GM03348 (cell line): ENCODE measurements at places on chromosomes 3 and 15.

DNA sequence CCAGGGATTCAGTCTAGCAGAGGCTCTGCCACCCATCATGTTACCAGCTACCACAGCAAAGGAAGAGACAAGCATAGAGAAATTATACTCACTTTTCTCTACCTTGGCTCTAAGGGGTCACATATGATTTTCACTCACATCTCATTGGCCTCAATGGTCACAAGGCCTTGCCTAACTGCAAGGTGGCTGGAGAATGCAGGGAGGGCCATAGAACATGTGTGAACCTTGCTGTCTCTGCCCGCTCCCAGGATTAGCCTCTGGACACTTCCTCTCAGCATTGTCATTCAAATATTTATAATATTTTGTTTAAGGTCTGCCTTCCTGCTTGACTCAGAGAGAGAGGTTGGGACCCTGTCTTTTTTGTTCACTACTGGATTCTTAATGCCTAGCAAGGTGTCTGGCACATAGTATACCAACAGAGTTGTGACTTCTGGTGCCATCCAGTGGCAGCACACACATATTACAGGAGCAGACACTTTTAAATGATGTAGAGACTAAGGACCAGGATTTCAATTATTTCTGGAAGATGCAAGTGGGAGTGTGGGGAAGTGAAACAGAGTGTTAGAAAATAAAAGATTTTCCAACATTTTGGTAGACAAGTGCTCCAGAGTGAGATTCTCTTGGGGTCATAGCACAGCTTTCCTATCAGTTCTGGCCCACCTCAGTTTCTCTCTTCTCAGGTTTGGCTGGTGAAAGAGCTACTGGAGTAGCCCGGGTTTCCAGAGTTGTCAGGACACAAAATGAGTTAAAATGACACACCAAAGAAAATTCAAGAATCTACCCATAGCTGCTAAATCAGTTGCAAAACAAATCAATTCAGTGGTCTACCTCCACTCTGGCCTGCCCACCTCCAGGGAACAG is 119.0 kb upstream of the RASGRP1 start:
- DNase-seq: peak; percentile 66

DNA sequence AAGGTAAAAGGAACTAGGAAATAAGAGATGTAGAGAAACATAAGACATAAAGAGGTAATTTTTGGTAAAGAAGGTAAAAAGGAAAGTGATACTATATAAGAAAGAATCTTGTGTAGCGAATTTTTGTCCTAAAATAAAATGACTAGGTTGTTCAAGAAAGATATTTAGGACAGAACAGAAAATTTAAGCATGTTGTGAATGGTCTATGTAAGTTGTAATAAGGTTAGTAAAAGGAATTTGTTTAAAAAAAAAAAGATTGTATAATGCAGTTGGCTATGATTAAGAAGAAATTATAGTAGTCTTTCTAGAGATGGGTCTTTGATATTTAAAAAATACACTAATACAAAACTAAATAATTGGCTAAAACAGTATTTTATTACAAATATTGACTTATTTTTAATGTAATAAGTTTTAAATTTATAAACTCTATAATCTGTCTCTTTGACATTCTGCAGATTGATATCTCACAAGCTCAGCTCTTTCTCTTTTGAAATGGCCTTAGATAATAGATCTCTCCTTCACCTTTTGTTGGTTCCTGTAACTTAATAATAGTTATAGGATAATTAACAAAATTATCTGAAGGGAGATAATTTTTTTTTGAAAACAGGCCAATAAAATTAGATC is 3.7 kb upstream of the SLC41A3 start:
- no peak for DNase-seq

- DNase-seq: no peak
These were observed 586.6 kb downstream of the TAFA4 start for GRCh38 chr3:68345781-68346180.

GRCh38 chr3:114380233-114380651 is 86.4 kb downstream of the TIGIT start:
- peak; percentile 84 for DNase-seq

GRCh38 chr3:46695962-46696894 is 2.7 kb upstream of the ALS2CL start:
- peak; percentile 52 for DNase-seq

DNA sequence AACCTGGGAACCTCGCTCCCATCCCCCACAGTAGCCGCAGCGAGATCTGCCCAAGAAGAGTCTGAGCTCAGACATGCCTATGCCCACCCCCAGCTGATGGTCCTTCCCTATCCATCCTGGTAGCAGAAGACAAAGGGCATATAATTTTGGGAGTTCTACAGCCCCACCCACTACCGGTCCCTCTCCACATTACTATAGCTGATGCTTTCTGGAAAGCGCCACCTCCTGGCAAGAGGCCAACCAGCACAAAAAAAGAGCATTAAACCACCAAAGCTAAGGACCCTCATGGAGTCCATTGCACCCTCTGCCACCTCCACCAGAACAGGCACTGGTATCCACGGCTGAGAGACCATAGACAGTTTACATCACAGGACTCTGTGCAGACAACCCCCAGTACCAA is 168.4 kb downstream of the MEGF11 start:
- no peak for DNase-seq

GRCh38 chr3:41710646-41711388 is 251.1 kb downstream of the ULK4 start:
- peak; percentile 82 for DNase-seq

GRCh38 chr3:147737376-147737775 is 328.2 kb downstream of the ZIC1 start:
- no peak for DNase-seq

DNA sequence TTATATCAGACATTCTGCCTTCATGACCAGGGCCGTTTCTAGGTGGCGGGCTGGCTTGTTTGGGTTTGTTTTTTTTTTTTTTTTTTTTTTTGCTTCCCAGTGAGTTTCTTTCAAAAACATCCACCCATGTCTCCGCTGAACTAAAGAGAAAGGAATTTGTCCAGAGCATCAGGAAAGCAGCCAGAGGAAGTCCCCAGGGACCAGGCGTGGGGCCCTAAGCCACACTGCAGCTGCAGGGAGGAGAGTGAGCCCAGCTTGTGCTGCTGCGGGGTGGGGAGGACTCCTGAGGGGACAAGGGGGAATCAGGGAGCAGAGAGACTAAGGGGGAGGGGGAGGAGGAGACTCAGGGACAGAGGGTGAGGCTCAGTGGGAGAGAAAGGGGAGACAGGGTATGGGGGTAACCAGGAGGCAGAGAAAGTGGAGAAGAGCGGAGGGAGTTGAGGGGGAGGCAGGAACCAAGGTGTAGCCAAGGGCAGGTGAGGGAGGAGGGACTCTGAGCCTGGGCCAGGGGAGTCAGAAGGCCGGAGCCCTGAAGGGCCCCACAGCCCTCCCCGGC is 49.5 kb downstream of the CYP11A1 start:
- peak; percentile 93 for DNase-seq

GRCh38 chr3:31226346-31226745 is 306.4 kb upstream of the STT3B start:
- no peak for DNase-seq

- DNase-seq: no peak
These were observed 26.4 kb downstream of the PEAK1 start for GRCh38 chr15:77393471-77393840.

DNA sequence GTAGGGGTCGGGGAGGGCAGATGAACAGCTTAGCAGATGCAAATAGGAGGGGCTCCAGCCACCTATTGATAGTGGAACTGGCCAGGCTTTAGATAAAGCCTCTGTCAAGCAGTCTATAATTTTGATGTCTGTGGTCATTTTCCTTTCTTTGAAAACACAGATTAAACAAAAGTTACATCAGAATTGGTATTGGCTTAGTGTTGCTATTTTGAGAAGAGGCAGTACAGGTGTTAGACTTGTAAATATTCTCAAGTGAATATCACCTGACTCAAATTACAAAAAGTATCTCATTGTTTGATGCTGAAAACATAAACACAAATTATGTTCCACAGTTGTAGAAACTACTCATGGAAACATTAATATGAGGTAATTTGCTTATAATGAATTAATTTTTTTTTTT is 18.1 kb downstream of the GHRL start:
- no peak for DNase-seq

- DNase-seq: no peak
These were observed 11.9 kb downstream of the CX3CR1 start for GRCh38 chr3:39267631-39268548.

DNA sequence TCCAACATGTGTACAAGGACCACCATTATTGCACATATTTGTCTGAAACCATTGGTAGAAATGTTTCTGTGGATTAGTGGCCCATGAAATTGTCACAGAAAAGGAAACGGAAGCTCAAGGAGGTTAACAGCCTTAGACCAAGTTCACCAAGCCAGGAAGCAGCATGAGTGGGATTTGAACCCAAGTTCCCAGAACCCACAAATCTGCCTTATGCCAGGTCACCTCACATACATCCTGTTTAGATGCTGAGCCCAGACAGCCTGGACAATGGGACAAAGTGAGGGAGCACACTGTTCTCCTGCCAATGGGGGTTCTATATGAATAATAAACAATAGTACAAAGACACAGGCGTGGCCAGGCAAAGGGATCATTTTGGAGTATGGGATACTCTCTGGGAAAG is 59.6 kb upstream of the CA12 start:
- DNase-seq: no peak

DNA sequence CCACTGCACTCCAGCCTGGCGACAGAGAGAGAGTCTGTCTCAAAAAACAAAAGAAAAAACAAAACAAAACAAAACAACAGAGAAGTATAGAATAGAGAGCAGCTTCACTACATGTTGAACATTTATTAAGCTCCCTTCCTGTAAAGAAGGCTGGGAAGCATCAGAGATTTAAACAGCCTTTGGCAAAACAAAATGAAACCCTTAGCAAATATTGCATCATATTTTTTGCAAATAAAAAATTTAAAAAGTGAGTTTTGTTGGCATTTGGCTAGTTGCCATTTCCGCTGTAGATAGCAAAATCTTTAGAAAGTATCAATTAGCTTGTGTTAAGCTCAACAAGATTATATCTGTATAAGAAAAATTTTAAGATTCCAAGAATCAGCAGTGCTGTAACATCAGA is 151.2 kb downstream of the SERPINI1 start:
- DNase-seq: no peak

DNA sequence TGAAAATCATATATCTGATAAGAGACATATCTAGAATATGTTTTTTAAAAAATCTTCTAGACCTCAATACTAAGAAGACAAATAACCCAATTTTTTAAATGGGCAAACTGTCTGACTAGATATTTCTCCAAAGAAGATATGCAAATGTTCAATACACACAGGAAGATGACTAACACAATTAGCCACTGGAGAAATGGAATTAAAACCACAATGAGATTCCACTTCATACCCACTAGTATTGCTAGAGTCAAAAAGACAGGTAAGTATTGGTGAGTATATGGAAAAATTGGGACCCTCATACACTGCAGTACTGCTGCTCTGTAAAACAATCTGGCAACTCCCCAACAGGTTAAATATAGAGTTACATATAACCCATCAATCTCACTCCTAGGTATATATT is 33.1 kb upstream of the TOPAZ1 start:
- DNase-seq: no peak

GRCh38 chr3:64815195-64815631 is 127.4 kb upstream of the ADAMTS9 start:
- peak; percentile 33 for DNase-seq

- peak; percentile 34 for DNase-seq
These were observed 319 bp downstream of the LNP1 start for GRCh38 chr3:100401674-100402041.

DNA sequence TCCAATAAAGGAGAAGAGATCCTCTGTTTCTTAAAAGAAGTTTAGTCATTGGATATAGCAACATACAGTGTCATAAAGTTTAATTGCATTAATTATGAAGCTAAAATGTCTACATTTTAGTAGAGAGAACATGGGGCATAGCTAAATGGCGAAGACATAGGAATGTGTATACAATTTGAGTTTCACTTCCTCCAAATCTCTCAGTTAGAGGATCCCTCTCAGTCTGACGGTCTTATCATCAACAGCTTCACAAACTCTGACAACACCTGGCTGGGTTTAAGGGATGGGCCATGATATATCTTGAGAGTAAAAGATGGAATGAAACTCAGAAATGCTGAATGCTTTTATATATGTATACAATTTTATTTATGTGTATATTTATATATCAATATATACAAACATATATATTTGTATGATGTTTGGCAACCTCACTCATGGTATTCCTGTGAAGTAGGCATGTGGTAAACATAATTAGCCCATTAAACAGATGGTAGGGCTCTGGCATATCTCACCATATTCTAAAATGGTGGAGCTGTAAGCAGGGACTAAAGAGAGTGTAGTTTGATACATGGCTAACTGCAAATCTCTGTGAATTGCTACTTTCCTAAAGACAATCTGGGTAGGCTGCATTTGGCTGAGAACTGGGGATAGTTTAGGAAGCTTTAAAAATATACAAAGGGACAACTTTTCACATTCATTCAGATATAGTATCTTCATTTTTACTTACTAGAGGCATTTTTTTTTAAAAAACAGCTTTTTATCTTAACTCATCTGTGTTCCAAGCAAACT is 111.6 kb downstream of the TIGIT start:
- no peak for DNase-seq

DNA sequence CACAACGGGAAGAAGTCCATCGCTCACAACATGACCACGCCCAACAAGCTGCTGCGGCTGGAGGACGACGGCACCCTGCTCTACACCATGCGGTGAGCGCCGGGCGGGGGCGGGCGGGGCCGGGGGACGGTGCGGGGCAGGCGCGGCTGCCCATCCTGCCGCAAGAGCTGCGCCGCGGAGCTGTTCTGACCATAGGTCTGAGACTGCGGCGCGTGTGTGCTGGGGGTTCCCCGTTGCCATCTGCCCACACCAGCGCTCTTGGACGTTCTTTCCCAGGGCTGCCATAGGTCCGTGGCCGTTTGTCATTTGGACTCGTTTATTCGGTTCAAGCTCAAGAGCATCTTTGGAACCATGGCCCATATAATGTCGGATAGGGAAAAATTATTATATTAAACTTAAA is 16.6 kb downstream of the GABRA5 start:
- no peak for DNase-seq

- no peak for DNase-seq
These were observed 969.6 kb upstream of the ALCAM start for GRCh38 chr3:104396974-104397669.

DNA sequence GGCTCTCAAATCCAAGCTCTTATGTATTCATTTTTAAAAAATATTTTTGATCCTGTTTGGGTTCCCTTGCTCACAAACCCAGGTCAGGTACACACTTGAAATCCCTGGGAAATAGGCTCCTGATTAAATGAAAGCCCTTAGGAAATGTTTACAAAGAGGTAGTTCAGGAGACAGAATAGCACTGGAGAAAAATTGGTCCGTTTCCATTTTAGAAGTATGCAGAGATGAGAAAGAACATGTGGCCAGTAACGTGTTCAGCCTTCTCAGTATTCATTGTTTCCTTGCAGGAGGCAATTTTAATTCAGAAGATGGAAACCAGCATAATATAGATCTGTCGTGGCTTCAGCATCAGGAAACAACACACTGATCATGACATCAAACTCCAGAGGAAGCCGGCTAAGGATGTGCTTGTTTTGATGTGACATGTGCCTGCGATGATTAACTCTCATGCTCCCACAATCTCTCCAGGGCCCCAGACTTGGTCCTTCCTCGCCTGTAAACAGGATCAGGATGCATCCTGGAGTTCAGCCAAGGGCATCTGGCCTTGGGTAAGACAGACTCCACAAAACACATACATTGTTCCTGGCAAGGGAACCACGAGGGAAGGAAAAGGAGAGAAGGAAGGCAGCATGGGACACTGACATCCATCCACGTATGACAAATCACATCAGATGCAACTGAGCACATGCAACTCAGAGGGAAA is 350.5 kb upstream of the THBS1 start:
- DNase-seq: no peak

GRCh38 chr3:24713516-24713915 is 218.9 kb upstream of the THRB start:
- DNase-seq: no peak

- DNase-seq: no peak
These were observed 673.4 kb upstream of the CBLB start for GRCh38 chr3:106542101-106542769.
